ENCODE measurements at places on chromosomes 16 and 17.

- DNase-seq: no peak
Observed at GRCh38 chr17:56777859-56778258, 55.9 kb downstream of the C17orf67 start.

GRCh38 chr16:13883881-13884280, 36.1 kb upstream of the ERCC4 start:
- no peak for DNase-seq

DNA sequence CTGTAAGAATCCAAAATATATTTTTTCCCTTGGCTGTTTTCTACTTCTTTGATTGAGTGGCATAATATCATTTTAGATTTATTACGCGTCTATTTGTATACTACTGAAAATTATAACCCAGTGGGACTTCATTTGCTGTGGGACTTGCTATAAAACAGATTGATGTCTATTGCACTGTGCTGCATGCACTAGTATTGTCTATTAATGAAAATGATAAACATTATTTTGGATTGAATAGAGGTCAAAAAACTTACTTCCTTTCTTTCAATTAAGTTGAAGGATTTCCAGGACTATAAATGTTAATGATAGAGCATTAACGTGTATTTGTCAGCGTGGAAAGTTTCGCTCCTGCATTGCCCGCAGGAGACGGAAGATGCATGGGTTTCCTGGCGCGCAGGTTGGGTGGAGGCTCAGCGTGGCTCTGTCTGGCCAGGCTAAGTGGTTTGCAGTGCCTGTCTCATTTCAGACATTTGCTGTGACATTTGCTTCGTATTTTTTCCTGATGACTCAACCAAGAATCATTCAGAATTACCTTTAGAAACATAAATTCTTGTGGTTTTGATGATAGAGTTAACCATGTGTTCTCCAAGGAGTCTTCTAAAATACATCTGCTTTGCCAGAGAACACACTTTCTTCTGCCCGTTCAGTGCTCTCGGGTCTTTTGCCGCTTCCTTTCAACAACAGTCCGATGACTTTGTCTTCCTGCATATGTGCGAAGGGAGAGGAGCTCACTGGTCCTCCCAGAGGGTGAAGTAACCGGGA, 216.7 kb downstream of the RPTOR start:
- no peak for DNase-seq

- no peak for DNase-seq
Observed at GRCh38 chr17:40730970-40731369, 24.2 kb downstream of the KRT25 start.

GRCh38 chr17:61470530-61471136, 18.4 kb downstream of the TBX4 start:
- no peak for DNase-seq

DNA sequence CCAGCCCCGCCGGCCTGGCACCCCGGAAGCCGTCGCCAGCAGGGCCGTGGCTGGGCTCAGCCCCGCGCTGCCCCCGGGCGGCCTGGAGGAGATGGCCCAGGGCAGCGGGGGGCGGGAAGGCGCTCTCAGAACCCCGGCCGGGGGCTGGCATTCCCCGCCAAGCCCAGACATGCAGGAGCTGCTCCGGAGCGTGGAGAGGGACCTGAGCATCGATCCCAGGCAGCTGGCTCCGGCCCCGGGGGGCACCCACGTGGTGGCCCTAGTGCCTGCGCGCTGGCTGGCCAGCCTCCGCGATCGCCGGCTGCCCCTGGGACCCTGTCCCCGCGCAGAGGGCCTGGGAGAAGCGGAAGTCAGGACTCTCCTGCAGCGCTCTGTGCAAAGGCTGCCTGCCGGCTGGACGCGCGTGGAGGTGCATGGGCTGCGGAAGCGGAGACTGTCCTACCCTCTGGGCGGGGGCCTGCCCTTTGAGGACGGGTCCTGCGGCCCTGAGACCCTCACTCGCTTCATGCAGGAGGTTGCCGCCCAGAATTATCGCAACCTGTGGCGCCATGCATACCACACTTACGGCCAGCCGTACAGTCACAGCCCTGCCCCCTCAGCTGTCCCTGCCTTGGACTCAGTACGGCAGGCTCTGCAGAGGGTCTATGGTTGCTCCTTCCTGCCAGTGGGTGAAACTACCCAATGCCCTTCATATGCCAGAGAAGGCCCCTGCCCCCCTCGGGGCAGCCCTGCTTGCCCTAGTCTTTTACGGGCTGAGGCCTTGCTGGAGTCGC, 551 bp downstream of the WDR81 start:
- peak; percentile 24 for DNase-seq

DNA sequence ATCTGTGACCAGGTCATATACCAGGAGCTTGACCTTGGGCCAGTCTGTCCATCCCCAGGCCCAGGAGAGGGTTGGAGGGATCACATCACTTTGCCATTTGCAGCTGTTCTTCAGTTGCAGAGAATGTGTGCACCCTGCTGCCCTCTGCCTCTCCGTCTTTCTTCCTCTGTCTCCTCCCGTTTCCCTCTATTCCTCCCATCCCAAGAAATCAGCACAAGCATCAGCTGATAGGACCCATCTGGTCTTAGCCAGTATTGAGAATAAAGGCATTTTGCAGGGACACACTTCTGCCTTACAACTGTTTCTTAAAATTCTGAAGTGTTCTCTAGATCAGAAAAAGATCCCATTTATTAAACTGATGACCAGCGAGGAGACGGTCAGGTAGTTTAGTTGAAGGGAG, 368.7 kb downstream of the CPPED1 start:
- DNase-seq: no peak

GRCh38 chr17:70613681-70614080, 444.3 kb downstream of the KCNJ2 start:
- no peak for DNase-seq

GRCh38 chr16:67499106-67499505, 15.8 kb upstream of the AGRP start:
- DNase-seq: no peak

DNA sequence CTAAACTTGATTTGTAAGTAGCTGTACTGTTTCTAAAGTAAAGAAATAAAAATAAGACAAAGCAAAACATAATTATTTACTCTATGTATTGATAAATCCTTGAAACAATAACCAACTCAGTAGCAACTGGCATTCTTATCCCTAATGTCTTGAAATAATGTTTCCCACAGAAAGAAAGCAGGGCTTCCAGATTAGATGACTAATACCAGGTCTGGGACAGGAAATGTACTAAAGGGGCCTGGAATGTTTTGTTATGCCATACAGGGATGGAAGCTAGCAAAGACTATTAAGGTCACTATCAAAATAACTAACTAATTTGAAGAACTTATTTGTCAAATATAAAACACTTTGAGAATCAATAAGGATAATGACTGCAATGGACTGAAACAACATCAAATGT, 82.1 kb downstream of the CFDP1 start:
- DNase-seq: no peak

DNA sequence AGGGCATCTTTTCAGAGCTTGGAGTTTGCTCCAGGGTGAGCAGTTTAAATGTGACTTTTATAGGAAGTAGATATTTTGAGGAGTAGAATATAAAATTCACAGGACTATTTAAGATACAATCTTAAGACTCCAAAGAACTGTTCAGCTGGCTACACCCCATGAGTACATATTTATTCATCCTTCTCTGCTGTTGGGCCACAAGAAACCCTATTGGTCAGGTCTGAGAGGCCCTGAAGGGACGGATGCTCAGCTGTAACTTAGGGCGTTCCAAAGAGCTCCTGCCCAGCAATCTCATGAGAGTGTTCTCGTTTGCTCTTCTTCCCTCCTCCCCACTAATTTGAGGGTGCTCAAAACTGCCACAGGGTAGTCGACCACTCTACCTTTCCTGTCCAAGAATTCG, 7.3 kb downstream of the ST6GALNAC2 start:
- no peak for DNase-seq

GRCh38 chr17:46763416-46763815, 55.1 kb downstream of the WNT3 start:
- no peak for DNase-seq

- no peak for DNase-seq
Observed at GRCh38 chr17:3827124-3827773, 18.8 kb downstream of the NCBP3 start.

GRCh38 chr17:68576811-68577496, 24.2 kb downstream of the FAM20A start:
- DNase-seq: no peak

GRCh38 chr16:48540222-48540900, 69.6 kb downstream of the N4BP1 start:
- DNase-seq: no peak

DNA sequence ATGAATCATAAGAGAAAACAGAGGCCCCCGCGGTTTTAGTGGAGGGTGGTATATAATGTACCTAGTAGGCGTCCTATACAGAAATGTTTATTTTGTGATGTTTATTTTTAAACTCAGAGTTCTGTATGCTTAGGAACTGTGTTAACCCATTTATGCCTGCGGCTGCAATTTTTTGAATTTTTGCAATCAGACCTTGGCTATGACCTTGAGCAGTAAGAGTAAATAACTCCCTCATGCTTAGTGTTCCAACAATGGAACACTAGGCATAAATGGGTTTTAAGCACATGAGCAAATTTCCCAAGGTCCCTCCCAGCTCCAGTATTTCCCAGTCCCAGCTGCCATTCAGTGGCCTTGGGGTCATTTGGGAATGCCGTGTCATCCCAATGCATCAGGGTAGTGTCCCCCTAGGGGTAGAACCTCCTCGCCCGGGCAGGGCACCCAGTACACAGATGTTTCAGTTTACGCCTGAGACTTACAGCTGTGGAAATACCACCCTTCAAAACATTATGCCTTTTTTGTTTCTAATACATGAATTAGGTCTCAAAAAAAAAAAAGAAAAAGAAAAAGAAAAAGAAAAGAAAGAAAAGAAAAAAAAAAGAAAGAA, 605.8 kb upstream of the CDH11 start:
- DNase-seq: no peak

GRCh38 chr16:66007717-66008116, 358.8 kb upstream of the CDH5 start:
- no peak for DNase-seq

DNA sequence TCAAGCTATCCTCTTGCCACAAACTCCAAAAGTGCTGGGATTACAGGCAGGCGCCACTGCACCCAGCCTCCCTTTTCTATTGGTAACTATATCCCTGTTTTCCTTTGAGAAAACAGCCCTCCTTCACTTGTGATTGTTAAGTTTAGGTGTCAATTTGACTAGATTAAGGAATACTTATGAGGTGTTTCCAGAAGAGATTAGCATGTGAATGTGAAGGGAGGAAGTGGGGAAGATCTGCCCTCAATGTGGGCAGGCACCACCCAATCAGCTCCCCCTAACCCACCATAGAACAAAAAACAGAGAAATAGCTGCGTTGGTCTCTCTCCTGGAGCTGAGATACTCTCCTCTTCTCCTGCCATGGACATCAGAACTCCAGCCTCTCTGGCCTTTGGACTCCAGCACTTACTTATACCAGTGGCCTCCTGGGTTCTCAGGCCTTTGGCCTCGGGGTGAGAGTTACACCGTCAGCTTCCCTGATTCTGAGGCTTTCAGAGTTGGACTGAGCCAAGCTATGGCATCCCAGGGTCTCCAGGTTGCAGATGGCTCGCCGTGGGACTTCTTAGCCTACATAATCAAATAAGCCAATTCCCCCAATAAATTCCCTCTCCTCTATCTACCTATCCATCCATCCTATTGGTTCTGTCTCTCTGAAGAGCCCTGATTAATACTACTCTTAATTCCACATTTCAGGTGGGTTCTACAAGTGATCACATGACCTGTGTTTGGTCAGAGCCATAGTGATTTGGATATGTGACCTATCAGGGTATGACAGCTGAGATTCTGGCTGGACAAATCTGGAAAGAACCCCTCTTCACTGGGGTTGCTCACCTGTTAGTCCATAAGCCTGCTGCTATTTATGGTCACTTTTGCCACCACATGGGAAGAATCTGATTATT, 12.0 kb upstream of the STAT3 start:
- no peak for DNase-seq

DNA sequence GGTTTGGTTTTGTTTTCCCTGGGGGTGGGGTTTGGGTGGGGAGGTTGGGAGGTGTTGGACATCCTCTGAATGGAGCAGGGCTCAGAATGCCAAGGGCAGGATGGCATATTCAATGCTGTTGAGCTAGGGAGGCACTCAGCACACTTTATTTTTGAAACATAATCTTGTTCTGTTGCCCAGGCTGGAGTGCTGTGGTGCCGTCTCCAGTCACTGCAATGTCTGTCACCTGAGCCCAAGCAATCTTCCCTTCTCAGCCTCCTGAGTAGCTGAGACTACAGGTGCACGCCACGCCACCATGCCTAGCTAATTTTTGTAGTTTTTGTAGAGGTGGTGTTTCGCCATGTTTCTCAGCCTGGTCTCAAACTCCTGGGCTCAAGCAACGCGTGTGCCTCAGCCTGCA, 186.1 kb downstream of the RPTOR start:
- no peak for DNase-seq
